ENCODE measurements at places on chromosomes 3 and 15.

DNA sequence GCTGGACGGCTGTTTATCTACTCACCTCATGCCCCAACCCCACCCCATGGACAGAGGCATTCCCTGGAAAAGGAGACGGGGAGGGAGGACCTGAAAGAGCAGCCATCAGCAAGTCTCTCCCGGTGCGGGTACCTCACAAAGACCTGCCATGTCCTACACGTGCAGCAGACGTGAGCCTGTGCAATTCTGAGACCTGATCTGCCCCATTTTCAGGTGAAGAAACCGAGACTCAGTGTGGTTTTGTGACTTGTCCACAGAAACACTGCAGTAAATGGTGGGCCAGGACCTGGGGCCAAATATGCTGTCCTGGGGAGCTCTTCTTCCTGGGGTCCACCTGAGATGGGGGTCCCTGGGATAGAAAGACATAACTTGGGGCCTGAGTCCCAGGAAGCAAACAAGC is 137.0 kb upstream of the LINGO1 start:
- DNase-seq: no peak

- peak; percentile 34 for DNase-seq
Observed at GRCh38 chr15:79430901-79431635, 1.1 kb upstream of the MINAR1 start.

DNA sequence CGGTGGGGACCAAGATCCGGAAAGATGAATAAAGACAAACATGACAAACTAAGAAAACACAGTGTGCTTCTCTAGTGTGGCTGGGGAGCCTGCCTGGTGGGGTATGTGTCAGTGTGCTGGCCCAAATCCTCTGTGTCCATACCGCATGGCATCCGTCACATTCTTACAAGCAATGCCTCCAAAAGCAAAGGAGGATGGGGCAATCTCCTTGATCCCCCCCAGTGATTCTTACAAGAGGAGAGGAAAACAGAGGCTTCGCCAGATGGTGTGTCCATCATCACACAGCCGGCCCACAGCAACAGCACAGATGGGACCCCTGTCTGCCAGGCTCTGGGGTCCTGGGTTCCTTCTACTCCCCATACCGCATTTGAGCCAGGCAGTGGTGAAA is 558 bp upstream of the IL17RC start:
- no peak for DNase-seq

DNA sequence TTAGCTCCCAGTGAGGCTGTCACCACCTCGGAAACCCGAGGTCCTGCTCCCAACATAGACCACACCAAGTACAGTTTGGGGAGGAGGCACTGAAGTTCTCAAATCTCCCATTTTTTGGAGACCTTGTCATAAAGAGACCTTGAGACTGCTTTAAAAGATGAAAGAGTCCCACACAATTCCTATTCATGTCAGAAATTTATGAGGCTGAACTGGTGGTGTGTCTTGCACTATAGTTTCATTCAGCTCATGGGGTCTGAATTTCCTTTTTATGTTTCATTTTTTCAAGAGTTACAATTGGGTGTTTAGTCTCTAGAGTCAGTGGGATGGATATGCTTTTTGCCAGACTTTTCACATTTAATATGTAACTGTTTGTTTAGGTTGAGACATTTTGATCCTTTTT is 318.1 kb upstream of the LRRFIP2 start:
- no peak for DNase-seq

DNA sequence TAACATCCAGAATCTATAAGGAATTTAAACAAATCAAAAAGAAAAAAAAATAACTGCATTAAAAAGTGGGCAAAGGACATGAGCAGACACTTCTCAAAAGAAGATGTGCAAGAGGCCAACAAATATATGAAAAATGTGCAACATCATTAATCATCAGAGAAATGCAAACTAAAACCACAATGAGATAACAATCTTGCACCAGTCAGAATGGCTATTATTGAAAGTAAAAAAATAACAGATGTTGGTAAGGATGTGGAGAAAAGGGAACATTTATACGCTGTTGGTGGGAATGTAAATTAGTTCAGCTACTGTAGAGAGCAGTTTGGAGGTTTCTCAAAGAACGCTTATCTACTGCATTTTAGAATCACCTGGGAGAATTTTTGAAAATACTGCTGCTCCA is 186.1 kb downstream of the OTOL1 start:
- no peak for DNase-seq

GRCh38 chr15:91075739-91076138 is 24.3 kb upstream of the SV2B start:
- no peak for DNase-seq

DNA sequence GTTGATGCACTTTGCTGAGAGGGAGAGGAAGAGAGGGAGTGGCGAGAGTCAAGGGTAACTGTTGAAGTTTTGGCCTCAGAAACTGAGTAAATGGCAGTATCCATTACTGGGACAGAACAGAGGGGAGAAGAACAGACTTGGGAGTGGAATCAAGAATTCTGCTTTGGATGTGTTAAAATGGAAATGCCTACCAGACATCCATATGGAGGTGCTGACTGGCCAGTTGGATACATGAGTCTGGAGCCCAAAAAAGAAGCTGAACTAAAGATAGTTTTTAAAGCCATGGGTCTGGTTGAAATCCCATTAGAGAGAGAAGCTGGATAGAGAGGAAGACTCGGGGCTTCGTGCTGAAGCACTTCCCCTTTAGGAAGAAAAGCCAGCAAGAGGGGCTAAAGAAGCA is 35.9 kb upstream of the NSMCE3 start:
- DNase-seq: no peak

DNA sequence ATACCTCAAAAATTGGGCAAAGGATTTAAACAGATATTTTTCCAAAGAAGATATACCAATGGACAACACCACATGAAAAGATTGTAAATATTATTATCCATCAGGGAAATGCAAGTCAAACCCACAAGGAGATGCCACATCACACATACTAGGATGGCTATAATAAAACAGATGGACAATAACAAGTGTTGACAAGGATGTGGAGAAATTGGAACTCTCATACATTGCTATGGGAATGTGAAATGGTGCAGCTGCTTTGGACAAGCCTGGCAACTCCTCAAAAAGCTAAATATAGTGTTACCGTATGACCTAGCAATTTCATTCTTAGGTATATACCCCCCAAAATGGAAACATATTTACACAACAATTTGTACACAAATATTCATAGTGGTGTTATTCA is 59.3 kb downstream of the PPCDC start:
- no peak for DNase-seq

All from left kidney (tissue), 8 donors.